ENCODE measurements at places on chromosomes 16 and 17. TPM values are rescaled to one million over a fixed set of nuclear protein-coding genes. Genes with fewer than 3 reads are reported as not detected.
A peak's percentile ranks its signal among the peaks of the same experiment; 100 is the strongest.

Gene JPH3
- 1.3 TPM for polyA plus RNA-seq

Gene HLF
- 1.6 TPM for polyA plus RNA-seq

Gene CDC6
- 4.0 TPM for polyA plus RNA-seq

DNA sequence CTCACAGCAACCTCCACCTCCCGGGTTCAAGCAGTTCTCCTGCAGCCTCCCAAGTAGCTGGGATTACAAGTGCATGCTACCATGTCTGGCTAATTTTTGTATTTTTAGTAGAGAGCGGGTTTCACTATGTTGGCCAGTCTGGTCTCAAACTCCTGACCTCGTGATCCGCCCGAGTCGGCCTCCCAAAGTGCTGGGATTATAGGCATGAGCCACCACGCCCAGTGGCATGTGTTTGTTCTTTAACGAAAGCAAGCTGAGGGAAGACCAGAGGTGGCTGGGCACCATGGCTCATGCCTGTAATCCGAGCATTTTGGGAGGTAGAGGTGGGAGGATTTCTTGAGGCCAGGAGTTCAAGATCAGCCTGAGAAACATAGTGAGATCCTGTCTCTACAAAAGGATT, 18.1 kb downstream of the TNFRSF13B start:
- no peak for DNase-seq

GRCh38 chr16:49523435-49524159, 150.0 kb downstream of the C16orf78 start:
- DNase-seq, result no peak

DNA sequence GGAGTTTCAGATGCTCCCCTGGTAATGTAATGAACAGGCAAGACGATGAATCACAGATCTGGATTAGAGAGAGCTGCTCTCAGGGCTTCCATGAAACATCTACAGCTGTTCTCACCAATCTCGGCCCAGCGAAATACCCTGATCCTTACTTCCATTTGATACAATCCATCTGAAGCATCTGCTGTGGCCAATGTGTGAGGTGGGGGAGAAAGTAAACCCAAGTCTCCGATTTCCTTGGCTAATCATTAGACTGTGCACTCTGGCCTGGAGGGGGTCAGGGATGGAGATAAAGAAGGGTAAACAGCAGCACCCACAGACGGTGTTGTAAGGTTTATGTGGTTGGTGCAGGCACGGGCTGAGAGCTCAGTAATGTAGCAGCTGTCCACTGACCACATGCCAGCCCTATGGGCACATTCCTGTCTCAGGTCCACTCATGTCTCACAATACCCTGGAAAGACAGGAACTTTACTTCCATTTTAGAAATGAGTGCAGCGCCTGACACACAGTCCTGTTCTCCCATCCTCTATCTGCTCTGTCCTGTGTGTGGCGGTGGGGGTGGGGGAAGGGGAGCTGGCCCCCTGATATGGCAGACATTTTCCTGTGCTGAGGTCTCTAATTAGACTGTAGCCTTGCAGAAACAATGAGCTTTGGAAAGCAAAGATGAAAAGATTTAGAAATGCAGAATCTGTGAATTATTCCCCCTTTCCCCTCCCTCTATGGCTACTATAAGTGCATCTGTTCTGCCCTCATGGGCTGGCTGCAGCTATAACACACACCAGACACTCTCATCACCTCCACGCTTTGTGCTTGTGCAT, 48.3 kb upstream of the ERN1 start:
- DNase-seq, result peak; percentile 38

DNA sequence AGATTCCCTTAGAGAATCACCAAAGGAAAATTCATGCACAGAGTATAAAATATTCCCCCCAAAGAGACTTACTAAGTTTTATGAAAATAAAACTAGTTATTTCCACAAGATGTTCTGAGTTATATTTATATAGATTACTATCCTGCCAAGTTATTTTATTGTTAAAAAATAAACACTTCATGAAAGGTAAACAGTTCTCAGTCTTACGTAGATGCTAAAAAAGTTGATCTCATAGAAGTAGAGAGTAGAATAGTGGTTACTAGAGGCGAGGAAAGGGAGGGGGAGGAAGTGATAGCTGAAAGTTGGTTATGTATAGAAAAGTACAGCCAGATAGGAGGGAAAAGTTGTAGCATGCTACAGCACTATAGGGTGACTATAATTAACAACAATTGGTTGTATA, 65.2 kb downstream of the USP32 start:
- no peak for DNase-seq

DNA sequence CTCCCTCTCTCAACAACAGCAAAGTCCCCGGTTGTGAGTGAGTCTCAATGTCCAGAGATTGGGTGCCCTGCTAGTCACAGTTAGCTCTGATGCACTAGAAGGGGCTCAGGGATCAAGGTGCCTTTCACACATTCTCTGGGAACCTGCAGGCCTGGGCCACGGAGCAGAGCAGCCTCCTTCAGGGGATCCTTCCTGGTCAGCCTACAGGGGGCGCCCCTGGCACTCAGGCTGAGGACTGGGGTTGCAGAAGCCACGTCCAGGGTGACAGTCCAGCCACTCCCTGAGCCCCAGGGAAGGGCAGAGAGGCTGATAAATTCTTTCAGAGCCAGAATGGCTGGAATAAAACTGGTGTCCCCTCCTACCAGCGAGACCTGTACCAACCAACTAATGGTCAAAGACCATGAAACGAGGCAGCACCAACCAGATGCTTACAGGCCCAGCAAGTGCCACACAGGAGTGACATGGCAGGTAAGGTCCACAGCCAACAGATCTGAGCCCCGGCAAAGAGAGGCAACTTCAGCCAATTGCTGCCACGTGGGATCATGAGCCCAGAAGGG, 43.5 kb downstream of the ST3GAL2 start:
- peak; percentile 77 for DNase-seq

DNA sequence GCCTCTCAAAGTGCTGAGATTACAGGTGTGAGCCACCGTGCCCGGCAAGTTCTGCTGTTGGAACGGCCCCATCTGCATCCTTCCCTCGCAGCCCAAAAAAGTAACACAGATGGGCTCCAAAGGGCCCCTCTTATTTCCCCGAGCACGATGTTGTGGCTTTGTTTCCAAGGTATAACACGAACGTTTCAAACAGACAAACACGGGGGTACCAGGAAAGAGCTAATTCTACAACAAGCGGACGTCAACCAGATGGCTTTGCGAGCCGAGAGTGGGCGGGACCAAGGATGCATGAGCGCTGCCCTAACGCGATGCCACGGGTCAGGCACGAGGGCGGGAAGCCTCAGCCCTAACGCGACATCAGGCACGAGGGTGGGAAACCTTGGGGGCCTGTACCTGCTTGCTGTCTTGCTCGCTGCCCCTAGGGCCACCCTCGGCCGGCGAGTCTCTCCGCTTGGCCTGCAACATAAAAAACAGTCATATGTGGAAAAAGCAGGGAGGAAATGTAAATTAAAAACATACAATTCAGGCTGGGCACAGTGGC, 24.2 kb downstream of the UNKL start:
- DNase-seq, result no peak

DNA sequence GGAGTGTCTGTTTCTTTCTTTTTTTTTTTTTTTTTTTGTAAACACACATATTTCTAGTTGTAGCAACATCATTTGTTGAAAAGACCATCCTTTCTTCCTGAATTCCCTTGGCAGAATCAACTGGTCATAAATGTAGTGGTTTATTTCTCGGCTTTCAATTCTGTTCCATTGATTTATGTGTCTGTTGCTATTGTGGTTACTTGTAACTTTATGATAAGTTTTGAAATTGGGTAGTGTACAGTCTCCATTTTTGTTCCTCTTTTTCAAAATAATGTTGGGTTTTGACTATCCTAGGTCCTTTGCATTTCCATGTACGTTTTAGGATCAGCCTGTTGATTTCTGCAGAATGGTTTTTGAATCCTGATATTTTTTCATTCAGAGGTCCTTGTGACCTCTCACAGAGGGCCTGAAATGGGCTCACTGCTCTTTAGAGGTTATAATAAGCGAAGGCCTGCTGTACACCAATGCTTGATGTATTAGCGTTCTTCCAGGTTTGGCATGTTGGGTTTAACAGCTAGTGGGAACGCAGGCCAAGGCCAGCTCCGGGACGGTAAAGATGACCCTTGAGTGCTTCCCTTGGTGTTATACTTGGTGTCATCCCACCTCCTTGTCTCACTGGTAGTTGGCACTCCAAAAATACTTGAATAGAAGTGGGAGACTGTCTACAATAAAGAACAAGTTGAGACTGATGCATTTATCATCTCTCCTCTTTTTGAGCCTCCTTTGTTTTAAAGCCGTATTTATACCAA, 43.8 kb downstream of the ZNRF1 start:
- DNase-seq, result no peak

GRCh38 chr16:89506791-89507191, 1.4 kb upstream of the SPG7 start:
- DNase-seq, result no peak

- DNase-seq, result no peak
These were observed 96.5 kb downstream of the WSCD1 start for GRCh38 chr17:6166492-6167179.

- no peak for DNase-seq
These were observed 46.1 kb upstream of the ANKFY1 start for GRCh38 chr17:4309897-4310296.

DNA sequence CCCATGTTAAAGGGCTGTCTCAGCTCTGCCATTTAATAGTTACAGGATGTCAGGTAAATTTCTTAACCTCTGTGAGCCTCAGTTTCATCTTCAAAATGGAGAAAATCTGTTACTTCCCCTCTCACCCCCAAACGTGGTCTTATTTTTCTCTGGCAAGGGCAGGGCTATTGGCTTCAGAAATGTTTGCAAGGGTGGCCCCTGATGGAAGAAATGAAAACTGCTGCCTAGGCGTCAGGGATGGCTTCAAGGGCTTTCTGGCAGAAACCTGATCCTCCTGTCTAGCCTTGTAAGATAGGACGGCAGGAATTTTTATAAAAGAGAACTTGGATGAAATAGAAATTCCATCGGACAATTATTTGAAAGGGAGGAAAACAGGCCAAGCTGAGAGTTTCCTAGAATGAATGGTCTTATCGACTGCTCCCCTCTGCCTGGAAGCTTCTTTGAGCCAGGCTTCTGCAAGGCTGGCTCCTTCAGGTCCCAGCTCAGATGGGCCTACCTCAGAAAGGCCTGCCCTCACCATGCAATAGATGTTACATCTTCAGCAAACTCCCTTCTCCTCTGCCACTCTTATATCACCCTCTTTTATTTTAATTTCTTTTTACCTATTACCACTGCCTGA, 43.0 kb upstream of the TANGO6 start:
- DNase-seq, result peak; percentile 66

DNA sequence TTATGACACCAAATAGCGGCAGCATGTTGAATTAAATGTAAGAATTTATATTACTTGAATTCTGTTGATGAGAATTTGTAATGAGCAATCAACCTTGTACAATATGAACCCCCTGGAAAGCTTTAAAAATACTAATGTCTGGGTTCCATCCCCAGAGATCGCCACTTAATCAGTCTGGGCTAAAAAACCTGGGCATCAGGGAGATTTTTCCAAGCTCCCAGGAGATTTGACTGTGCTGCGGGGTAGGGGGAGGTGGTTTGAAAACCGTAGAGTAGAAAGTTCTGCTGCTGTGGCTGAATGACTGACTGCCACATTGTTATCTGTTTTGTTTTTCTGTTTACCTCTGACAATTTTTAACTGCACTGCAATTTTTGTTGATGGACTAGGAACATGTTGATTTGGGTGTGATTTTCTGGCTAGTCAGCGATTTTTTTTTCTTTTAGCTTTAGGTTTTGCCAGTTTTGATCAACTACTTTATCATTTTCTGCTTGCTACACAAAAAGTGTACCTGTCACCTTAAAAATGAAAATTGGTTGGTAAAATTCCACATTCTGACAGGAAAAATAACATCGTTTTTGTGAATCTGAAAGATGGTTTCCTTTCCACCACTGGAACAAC, 79.3 kb downstream of the PCTP start:
- DNase-seq, result no peak

DNA sequence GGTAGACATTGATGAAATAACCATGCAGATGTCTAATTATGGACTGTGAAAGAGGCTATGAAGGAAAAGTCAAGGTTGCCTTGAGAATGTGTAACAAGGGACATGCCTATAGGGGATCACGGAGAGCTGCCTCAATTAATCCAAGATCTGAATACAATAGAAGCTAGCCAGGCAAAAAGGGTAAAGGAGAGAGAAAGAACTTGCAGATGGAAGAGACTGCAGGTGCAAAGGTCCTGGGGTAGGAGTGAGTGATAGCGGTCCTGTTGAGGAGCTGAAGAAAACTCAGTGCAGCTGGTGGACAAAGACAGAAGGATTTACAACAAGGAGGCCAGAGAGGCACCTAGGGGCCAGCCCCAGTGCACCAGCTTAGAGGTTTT, 15.9 kb upstream of the TNS4 start:
- no peak for DNase-seq

DNA sequence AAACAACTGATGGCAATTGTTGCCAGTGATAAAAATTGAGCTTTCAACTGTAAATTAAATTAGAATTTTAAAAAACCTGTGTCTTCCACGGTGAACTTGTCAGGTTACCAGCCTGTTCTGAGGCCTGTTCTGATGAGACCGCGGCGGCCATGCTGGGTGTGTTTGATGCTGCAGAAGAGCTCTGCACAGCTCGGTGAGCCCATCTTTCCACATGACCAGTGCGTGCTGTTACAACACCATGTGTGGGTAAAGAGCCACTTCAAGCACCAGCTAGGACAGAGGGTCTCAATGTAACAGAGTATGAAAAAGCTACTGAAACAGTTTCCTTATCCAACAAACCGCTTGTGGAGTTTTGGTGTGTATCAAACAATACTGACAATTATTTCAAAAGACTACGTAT, 48.5 kb downstream of the RPTOR start:
- no peak for DNase-seq

GRCh38 chr16:11901091-11901490, 14.7 kb downstream of the GSPT1 start:
- no peak for DNase-seq

Data from stomach (tissue), 19 donors.